ENCODE measurements at places on chromosomes 16 and 17.

DNA sequence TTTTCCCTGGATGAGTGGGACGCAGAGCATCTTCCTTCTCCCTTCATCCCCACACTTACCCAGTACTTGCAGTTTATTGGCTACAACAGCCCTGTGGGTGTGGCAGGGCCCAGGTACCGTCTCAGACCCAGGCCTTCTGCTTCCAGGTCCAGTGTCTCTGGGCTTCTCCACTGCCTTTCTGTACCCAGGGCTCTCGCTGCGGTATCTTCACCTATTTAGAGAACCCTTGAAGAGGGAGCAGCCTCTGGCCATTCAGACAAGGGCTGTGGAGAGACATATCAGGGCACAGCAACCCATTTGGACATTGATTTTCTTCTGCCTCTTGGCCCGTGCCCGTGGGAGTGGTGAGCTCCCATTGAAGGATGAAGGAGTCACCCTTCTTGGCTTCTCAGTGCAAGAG lies 17.3 kb downstream of the TBX4 start:
- DNase-seq = no peak

GRCh38 chr17:61442136-61442775 lies 10.0 kb upstream of the TBX4 start:
- no peak for DNase-seq

GRCh38 chr17:72134608-72135394 lies 14.0 kb downstream of the SOX9 start:
- no peak for DNase-seq

- DNase-seq = no peak
These were observed 19.8 kb upstream of the GGA2 start for GRCh38 chr16:23530062-23530461.

Data from T-cell (primary cell).